KBM-7 (cell line): ENCODE measurements at places on chromosomes 2 and 18.

GRCh38 chr2:44884231-44884630 is 57.3 kb upstream of the SIX3 start:
- DNase-seq, result no peak

GRCh38 chr2:24307961-24308360 is 52.4 kb downstream of the ITSN2 start:
- DNase-seq, result no peak

DNA sequence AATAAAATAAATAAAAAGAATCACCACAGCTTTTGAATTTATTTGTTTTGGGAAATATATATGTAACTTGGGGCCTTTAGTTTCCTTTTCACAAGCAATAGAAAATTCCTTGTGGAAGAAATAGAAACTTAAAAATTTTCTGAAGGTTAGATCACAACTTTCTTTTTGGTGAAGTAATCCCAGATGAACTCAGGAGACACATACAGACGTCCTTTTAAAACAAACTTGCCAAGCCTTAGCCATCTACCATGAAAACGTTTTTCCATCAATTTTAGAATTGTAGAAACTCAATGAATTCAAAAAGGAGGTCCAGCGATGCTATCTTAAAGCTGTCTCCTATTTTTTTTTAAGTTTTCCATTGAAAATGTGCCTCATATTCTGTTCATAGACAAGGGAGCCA is 225.6 kb downstream of the ASXL3 start:
- DNase-seq, result no peak

- DNase-seq, result no peak
Observed at GRCh38 chr2:232626584-232626983, 6.8 kb upstream of the EFHD1 start.

- DNase-seq, result no peak
Observed at GRCh38 chr2:54668711-54669110, 54.8 kb upstream of the EML6 start.

GRCh38 chr2:186093174-186093573 is 354.6 kb downstream of the FSIP2 start:
- DNase-seq, result no peak

GRCh38 chr2:19649785-19650380 is 251.9 kb downstream of the TTC32 start:
- DNase-seq, result no peak

- DNase-seq, result no peak
Observed at GRCh38 chr2:41710944-41711343, 336.9 kb upstream of the PKDCC start.
